ENCODE measurements at places on chromosomes 6 and 20.

- DNase-seq = no peak
Observed at GRCh38 chr20:61936701-61937131, 129.0 kb downstream of the TAF4 start.

GRCh38 chr6:157763904-157764177, 59.2 kb upstream of the SNX9 start:
- DNase-seq = no peak

- DNase-seq = no peak
Observed at GRCh38 chr6:128240024-128240428, 280.4 kb downstream of the PTPRK start.

GRCh38 chr6:117521791-117522502, 39.5 kb downstream of the DCBLD1 start:
- DNase-seq = no peak

DNA sequence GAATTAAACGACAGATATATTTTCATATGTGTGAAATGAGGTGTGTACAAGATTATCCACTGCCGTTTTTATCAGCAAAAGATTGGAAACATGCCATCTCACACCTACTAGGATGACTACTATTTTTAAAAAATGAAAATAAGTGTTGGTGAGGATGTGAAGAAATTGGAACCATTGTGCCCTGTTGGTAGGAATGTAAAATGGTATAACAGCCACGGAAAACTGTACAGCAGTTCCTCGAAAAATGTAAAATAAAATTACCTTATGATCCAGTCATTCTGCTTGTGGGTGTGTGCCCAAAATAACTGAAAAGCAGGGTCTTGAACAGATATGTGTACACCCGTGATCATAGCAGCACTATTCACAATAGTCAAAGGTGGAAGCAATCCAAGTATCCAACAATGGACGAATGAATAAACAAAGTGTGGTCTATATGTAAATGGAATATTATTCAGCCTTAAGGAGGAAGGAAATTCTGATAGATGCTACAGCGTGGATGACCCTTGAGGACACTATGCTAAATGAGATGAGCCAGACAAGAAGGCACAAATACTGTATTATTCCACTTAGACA, 27.0 kb upstream of the CCN5 start:
- DNase-seq = no peak

GRCh38 chr6:118869894-118870589, 23.9 kb upstream of the ASF1A start:
- no peak for DNase-seq

GRCh38 chr6:30979141-30979540, 4.4 kb upstream of the MUC21 start:
- DNase-seq = no peak

DNA sequence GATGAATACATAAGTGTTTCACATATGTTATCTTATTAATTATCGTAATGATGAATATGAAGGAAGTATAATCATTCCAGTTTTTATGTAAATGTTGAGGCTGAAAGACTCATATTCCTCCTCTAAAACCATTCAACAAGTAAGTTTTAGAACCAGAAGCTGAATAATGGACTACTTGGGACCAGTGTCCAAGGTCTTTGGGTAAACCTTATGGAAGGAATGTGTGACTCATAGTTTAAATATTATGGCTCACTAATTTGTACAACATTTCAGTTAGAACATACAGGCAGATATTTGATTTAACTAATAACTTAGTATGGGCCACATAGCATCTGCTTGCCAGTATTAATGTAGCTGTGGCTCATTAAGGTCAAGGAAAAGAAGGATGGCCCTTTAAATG, 209.6 kb downstream of the TFAP2B start:
- DNase-seq = no peak

DNA sequence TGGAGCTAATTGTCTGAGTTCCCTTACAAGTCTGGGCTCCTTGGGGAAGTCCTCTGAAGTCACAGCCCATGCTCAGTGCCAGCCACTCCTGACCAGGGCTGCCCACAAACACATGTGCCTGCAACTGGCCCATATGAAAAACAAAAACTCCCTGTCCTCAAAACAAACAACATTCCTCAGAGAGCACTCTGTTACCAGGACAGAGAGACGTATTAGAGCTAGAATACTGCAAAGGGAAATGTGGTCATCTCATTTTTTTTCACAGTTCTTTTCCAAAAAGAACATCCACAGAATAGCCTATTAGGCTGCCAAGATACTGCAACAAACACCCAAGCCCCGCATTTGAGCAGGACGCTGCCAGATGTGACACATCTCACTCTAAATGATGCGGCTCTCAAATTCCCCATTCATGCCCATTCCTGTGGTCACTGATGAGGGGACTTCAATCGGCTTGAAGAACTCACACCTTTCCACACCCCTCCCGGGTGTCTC, 71.1 kb downstream of the SLC22A23 start:
- no peak for DNase-seq

- DNase-seq = no peak
Observed at GRCh38 chr20:54204481-54204880, 3.4 kb upstream of the PFDN4 start.

- DNase-seq = no peak
Observed at GRCh38 chr20:35462351-35462750, 7.0 kb downstream of the CEP250 start.

DNA sequence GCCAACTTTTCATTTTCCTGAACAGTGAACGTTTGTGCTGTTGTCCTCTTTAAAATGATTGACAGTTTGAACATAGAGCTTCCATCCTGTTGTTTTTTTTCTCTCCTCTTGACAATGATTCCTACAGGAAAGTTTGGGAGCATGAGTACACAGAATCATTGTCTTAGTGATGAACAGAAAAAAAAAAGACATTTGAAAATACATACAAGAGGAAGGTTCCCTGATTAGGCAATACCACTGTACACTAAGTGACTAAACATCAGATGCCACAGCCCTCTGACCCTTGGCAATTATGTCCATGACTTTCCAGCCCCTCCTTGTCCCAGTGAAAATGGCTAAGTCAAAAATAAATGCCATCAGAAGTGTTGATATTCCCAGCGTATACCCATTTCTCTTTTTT, 71.5 kb downstream of the RTN4IP1 start:
- DNase-seq = no peak

DNA sequence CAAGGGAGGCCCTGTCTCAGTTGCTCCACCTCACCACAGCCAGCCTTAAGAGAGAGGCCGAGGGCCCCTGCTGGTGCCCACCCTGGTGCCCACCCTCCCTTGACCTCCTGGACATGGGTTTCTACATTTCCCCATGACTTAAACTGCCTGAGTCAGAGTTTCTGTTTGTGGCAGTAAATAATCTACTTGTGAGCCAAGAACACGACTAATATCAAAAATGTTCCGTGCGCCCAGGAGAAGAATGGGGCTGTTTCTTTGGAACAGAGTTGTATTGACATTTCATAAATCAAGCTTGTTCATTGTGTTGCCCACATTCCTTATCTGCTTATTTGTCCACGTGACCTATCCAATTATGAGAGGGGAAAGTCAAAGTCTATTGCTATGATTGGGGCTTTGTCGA, 143.5 kb downstream of the ANKRD60 start:
- DNase-seq = no peak

DNA sequence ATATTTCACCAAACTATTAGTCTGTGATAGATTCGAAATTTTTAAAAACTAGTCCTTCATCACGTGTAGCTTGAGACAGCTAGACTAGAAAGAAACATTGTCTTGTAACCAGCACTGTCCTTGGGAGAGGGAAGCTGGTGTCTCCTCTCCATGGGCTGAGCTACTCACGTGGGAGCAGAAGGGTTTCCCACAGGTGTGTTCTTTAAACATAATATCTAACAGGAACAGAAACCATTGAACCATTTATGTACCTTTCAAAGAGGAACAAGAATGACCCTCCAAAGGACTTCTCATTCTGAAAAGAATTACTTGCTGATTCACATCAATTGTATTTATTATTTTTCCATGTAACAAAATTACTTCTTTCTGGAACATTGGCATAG, 72.4 kb upstream of the SYNJ2 start:
- no peak for DNase-seq

GRCh38 chr6:130132286-130132701, 90.5 kb downstream of the SAMD3 start:
- DNase-seq = peak; percentile 39

DNA sequence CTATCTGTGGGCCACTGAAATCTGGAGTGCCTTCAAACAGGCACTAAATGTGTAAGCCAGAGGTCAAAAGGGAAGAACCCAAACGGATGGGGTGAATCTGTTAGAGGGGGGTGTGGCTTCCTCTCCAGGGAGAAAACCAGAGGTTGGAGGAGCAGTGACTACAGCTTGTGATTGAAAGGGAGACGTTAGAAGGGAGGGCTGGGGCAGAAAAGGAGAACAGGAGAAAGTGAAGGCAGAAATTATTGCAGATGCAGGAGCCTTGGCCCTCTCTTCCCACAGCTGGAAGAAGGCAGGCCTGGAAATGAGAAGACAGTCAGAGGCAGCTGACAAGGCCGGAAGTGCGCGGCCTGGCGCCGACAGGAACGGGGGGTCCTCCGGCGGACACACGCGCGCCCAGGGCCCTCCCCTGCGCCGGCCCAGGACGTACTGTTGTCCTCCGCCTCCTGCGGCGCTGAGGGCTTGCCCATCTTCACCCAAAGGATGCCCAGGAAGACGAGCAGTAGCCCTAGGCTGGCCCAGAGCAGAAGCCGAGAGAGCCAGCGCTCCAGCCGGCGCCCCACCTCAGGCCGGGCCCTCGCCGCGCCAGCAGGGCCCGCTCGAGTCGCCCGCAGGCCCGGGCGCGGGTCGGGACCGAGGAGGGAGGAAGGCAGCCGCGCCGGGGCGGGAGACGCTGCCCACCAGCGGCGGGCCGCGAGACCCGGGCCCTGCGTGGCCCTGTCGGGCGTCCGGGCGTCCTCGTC, 806 bp downstream of the LEMD2 start:
- peak; percentile 55 for DNase-seq

DNA sequence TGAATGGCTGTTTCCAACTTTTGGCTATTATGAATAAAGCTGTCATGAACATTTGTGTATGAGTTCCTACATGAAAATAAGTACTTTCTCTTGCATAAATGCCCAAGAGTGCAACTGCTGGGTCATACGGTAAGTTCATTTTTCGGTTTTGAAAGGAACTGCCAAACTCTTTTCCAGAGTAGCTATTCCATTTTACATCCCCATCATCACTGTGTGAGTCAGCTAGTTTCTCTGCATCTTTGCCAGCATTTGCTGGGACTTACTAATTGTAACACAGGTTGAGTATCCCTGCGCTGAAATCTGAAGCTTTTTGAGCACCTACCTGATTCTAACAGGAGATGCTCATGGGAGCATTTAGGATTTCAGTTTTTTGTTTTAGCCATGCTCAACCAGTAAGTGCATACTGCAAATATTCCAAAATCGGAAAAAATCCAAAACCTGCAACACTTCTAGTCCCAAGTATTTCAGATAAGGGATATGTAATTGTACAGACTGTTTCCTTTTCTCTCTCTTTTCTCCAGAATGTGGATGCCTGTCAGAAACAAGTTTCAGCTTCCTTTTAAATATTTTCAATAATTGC, 118.4 kb downstream of the DTNBP1 start:
- DNase-seq = no peak

- DNase-seq = no peak
Observed at GRCh38 chr6:34573567-34574183, 17.5 kb upstream of the SPDEF start.

DNA sequence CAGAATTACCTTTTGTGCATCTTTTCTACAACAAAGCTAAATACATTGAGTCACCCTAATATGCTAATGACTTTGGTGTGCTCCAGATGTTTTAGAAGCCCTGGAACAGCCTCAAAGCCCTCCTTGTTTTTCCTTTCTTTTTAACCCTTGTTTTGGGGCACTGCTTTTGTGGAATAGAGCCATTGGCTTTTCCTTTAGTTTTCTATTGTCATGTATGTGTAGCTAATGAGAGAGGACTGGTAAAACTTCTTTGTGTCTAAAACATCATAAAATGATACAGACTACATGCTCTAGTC, 158.8 kb downstream of the JARID2 start:
- DNase-seq = no peak

- no peak for DNase-seq
Observed at GRCh38 chr6:47247227-47247797, 62.4 kb downstream of the TNFRSF21 start.

- no peak for DNase-seq
Observed at GRCh38 chr20:42494290-42494689, 695.4 kb downstream of the PTPRT start.

DNA sequence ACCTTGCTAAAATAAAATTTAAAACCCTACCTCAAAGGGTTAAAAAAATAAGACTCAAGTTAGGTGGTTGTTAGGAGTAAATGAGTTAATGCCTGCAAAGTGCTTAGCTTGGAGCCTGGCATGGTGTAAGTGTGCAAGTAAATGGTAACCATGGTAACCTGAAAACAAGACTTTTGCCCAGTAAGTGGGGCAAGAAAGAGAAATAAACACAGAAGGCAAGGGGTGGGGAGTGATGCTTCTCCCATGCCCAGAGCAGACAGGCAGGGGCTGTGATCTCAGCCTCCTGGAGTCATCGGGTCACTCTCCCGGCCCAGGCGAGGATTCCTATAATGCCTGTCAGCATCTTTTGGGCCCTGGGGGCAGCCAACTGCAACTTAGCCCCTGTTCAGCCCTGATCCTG, 59.2 kb upstream of the SLC32A1 start:
- DNase-seq = no peak

DNA sequence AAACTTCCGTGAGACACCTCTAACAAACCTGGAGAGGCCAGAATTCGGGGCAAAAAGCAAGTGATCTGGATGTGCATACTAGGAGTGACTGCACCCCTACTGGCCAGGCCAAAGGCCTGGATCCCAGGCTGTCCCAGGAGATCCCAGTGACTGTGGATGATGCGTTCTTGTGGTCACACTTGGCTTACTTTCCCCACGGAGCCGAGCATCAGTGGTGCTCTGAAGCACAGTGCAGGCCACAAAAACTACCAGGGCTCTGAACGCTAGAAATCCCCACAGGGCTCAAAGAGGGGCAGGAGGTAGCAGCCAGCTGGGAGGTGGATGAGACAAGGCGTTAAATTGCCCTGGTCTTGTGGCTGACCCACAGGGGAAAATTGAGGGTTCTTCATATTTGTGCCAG, 7.1 kb downstream of the TRIM26 start:
- DNase-seq = no peak

- no peak for DNase-seq
Observed at GRCh38 chr6:20399518-20399917, 2.2 kb upstream of the E2F3 start.

DNA sequence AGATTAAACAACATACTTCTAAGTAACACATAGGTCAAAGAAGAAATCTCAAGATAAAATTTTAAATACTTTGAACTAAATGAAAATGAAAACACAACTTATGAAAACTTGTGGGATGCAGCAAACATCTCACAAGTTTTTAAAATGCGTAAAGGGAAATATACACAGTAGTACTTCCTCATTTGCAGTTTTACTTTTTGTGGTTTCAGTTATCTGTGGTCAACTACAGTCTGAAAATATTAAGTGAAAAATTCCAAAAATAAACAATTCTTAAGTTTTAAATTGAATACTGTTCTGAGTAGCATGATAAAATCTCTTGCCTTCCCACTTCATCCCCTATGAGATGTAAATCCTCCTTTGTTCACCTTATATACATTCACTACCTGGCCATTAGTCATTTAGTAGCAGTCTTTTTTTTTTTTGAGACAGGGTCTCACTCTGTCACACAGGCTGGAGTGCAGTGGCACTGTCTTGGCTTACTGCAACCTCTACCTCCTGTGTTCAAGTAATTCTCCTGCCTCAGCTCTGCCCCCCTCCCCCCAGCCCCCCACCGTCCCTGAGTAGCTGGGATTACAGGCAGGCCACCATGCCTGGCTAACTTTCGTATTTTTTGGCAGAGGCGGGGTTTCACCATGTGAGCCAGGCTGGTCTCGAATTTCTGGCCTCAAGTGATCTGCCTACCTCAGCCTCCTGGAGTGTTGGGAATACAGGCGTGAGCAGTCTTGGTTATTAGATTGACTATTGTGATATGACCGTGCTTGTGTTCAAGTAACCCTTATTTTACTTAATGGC, 154.6 kb upstream of the AHI1 start:
- no peak for DNase-seq
